ENCODE measurements at places on chromosomes 16 and 17.

GRCh38 chr16:58157951-58158540 is 28.9 kb upstream of the CFAP20 start:
- DNase-seq = no peak

GRCh38 chr16:13571036-13571435 is 348.9 kb upstream of the ERCC4 start:
- DNase-seq = no peak

DNA sequence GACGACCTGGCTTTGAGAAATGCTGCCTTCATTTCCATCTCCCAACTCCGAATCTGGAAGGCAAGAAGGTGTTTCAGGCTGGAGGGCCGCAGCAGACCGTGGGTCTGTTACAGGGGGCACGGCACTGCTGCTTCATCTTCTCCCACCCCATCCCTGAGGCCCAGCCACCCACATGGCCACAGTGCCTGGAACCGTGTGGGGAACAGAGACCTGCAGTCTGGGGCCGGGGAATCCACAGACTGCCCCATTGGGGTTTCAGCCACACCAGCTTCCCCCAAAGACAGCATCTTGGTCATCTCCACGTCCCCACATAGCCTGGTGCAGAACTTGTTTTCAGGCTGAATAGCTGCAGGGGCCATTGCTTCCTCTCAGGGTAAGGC is 74.2 kb downstream of the MRC2 start:
- DNase-seq = no peak

- DNase-seq = no peak
These were observed 54.2 kb upstream of the MED9 start for GRCh38 chr17:17422641-17423040.

DNA sequence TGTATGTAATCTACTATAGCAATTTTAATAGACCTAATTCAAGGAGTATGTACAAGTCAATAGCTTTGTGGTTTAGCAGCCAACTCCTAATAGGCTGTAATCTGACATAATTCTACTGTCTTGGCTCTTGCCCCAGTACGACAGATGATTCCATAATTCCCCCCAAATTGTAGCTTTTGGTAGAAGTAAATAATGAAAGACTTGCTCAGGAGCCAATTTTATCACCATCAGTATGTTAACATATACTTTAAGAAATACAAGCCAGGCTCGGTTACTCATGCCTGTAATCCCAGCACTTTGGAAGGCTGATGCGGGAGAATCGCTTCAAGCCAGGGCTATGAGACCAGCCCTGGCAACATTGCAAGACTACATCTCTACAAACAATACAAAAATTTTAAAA is 53.9 kb downstream of the AP2B1 start:
- DNase-seq = no peak

DNA sequence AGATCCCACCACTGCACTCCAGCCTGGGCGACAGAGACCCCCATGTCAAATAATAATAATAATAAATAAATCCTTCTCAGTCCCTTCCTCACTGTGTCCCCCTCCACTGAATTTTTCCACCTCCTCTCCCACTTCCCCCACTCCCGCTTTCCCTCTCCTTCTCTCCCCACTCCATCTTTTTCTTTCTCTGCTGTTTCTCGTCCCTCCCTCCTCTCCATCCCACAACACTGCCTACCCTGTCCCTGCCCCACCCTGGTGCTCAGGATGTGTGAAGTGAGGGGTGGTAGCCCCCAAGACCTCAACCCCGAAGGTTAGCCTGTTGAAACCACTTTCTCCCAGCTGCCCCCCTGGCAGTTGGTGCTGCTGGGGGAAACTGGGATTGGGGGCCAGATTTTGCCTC is 34.4 kb upstream of the STH start:
- DNase-seq = no peak

- no peak for DNase-seq
These were observed 25.8 kb downstream of the PIK3R5 start for GRCh38 chr17:8939496-8940334.

DNA sequence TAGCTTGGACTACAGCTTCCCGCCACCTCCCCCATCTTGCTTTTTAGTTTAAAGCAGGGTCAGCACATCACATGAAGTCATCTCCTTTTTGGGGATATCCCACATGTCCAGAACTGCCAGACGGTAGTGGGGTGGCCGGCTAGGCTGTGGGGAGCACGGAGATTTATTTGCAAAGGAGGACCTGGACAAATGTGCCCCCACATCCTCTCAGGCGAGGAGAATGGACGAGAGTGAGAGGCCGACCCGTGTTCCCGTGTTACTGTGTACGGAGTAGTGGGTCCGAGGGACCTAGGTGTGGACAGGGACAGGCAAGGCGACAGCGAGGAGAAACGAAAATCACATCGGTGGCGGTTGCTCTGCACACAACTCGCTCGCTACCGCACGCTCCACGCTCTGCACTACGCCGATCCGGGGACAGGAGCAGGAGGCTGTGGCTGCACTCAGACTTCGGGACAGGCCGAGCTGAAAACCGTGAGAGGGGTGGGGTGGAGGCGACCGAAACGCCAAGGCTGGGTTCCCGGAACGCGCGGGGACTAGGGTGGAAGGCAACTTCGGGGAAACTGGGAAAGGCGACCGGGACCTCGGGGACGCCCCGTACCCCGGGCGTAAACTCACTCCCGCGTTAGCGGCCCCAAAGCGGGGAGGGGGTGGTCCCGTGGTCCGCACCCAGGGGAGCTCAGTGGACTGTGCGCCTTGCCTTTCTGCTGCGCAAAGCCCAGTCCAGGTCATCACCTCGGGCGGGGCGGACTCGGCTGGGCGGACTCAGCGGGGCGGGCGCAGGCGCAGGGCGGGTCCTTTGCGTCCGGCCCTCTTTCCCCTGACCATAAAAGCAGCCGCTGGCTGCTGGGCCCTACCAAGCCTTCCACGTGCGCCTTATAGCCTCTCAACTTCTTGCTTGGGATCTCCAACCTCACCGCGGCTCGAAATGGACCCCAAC is at the start of gene MT1A:
TSS of gene MT1A (plus strand) at position 853 of the 937 bp plus-strand sequence. CDS start at position 926, 73 bp downstream.
- no peak for DNase-seq

DNA sequence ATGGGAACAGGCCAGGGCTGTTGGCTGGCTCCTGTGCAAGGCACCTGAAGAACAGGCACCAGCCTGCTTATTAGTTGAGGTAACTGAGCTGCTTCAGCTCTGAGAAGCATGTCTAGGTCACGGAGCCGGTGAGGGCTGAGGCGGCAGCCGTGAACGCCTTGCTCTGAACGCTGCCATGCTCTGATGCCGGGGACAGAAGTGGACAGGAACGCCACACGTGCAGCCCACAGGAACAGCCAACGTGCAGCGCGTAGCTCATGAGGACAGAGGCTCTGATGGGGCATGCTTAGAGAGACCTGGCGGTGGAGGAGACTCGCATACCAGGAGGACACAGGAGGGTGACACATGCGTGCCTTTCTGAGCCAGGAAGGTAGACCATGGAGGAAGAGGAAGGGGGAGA is 25.6 kb downstream of the USP22 start:
- DNase-seq = no peak

DNA sequence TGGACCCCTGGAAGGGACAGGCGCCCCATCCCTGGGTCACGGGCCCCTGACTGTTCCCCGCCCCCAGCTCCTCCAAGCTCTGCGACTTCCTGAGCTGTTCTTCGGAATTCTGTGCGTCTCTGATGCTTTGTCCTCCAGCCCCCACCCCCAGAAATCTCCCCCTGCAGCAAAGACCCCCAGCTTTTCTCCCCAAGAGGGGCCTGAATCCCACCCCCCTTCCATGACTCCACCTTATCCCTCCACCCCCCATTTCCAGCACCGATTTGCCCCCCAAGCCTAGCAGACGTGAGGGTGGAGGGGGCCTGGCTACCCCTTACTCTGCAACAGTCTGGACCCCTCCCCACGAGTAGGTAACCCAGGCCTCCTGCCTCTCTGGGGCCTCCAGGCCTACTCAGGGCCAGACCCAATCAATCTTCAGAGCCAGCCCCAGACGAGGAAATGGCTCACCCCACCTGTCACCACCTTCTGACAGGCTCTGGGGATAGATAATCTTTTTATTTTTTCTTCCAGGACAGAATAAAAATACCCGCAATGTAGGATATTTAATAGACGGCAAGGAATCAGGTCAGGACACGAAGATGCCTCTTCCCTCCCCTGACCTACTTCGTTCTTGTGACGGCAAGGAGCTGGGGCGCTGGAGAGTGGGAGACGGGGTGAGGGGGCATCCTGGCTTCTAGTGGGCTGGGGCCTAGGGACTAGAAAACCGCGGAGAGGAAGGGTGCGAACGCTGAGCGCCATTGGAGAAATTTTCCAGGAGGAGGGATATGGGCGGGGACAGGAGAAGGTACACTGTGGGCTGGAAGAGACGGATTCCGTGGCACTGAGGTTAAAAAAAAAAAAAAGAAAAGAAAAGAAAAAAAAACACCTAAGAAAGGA is 744 bp upstream of the PLXDC1 start:
- no peak for DNase-seq

GRCh38 chr16:25063865-25064264 is 47.7 kb upstream of the LCMT1 start:
- no peak for DNase-seq

DNA sequence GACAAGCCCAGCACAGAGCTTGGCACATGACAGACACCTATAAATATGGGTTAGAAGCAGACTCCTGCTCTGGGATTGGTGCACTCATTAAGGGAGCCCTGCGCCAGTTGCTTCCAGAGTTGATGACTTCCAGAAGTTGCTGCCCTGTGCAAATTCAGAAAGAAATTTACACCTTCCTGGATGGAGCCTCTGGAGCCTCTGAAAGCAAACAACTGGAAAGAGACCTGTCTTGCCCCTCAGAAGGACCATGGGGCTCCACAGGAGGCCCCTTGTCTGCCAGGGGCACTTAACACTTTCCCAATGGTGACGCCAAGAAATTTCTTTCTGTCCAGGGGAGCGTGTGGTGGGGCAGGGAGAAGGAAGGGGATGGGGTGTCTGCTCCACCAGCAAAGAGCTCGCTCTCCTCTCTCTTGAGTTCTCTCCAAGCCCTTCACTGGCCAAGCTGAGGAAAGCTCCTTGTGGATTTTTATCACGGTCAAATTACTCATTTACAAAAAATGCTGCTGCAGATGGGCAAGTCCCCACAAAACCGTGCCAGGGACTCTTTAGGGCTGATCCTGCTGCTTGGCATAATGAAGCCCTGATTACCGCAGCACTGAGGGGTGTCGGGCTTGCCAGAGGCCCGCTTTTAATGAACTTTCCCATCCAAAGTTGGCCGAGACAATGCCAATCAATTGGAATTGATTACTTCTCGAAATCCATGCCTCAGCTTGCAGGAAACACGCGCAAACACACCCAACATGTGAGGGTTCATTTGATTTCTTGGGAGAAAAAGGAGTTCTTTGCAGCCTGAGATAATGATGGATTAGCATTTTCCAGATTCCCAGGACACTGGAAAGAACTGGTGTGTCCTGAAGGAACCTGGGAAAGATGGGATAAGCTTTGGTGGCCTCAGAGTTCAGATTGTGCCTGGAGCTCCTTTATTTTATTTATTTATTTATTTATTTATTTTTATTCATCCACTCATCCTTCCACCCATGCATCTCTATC is 583.6 kb upstream of the CDH5 start:
- DNase-seq = no peak

DNA sequence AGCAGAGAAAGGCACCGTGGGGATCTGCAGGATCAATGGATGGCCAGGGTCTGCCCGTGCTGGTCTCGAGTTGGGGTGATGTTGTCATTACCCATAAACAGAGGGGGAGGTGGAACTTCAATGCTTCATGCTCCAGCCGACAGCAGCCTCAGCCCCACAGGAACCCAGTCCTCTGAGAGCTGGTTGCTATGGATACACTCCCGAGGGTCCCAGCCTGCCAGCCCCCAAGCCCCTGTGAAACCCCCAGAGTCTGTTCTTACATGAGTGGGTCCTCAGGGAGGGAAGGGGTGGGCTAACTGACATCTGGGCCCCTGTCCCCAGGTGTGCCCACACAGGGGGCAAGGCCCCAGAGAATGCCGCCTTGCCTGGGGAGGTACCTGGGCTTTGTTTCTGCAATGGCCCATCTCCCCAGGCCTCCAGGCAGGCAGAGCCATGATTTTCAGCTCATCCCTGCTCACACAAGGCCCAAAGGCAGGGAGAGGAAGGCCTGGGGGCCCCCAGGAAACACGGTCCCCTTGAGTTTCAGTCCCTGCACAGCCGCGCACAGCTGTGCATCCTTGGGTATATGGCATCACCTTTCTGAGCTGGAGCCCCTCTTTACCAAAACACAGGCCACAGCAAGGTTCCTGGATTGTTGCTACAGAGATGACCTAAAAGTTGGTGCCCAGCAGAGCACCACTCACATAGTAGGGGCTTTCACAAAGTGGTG is 223.7 kb downstream of the ZNF423 start:
- DNase-seq = no peak

GRCh38 chr17:56231252-56231651 is 78.0 kb downstream of the ANKFN1 start:
- DNase-seq = no peak

- DNase-seq = no peak
These were observed 197.4 kb downstream of the SPECC1 start for GRCh38 chr17:20206591-20206990.

GRCh38 chr16:57803134-57803990 is 1.1 kb upstream of the KIFC3 start:
- no peak for DNase-seq

- no peak for DNase-seq
These were observed 44.4 kb downstream of the RBFOX3 start for GRCh38 chr17:79566251-79566955.

- DNase-seq = no peak
These were observed 9.3 kb downstream of the NUBP1 start for GRCh38 chr16:10752843-10753523.

- peak; percentile 82 for DNase-seq
These were observed 1.4 kb upstream of the VAMP2 start for GRCh38 chr17:8163978-8164814.

DNA sequence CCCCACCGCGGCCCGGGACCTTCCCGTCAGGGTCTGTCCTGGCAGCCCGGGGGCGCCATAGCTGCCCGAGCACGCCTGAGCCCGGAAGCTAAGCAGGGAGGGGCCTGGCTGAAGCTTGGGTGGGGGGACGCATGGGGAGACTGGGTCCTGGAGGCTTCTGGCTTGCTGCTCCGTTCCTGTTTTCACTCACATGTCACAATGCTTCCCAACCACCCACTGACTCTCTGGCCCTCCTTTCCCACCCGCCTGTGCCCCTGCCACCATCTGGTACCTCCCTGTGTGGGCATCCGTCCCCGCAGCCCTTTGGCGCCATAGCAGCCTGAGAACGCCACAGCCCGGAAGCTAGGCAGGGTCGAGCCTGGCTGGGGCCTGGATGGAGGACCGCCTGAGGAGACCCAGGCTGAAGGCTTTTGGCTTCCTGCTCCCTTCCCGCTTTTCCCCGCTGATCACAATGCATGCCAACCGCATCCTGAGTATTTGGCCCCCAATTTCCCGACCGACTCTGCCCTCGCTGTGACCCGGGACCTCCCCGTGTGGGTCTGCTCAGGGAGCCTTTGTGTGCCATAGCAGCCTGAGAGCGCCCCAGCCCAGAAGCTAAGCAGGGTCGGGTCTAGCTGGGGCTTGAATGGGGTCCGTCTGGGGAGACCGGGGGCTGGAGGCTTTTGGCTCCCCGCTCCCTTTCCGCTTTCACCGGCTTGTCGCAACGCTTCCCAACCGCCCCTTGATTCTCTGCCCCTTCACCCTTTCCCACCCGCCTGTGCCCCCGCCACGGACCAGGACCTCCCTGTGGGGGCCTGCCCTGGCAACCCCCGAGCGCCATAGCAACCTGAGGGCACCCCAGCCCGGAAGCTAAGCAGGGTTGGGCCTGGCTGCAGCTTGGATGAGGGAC is 2290.1 kb downstream of the TP53TG3F start:
- no peak for DNase-seq

GRCh38 chr17:13008461-13008860 is 9.4 kb downstream of the ELAC2 start:
- DNase-seq = no peak

- DNase-seq = no peak
These were observed 118.3 kb upstream of the EEF2KMT start for GRCh38 chr16:5215901-5216300.

- no peak for DNase-seq
These were observed 21.3 kb downstream of the CA4 start for GRCh38 chr17:60170835-60171752.
